ENCODE measurements at places on chromosomes 1 and 21.

DNA sequence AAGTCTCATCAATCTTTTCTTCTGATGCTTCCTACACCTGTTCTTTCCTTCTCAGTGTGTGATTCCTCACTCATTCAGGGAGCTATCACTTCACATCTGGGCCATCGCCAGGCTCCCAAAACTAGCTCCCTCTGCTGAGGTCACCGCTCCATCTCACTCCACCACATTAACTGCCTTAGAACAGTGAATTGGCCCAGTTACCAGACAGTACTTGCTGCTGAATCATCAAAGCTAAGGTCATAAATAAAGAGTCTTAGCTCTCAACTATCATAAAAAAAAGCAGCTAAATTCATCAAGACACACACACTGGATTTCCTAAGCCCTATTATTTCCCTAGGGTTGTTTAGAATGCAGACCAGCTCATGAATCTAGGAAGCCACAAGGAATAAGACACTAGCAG lies 18.8 kb upstream of the SRM start:
- no peak for DNase-seq

DNA sequence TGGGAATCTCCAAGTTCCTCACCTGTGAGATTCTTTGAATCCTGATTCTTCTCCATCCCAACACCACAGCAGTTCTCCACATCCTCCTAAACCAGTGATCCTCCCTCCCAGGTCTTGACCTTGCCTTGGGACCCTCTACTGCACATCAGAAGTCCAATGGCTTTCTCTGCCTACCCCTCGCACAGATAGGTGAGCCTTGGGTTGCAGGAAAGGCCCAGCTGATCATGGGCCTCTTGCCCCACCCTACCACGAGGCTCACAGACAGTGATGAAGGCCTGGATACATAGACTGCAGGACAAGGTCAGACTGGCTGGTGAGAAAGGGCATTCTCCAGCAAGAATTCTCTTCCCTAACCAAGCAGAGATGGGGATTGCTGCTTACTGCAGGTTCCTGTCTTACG lies 825 bp downstream of the FABP3 start:
- DNase-seq: no peak

GRCh38 chr1:90973897-90974798 lies 47.7 kb downstream of the ZNF644 start:
- DNase-seq: no peak

- DNase-seq: no peak
Measured at GRCh38 chr1:205652984-205653383, 21.2 kb upstream of the ELK4 start.

- DNase-seq: no peak
Measured at GRCh38 chr1:54965624-54966340, 14.6 kb upstream of the TMEM61 start.

DNA sequence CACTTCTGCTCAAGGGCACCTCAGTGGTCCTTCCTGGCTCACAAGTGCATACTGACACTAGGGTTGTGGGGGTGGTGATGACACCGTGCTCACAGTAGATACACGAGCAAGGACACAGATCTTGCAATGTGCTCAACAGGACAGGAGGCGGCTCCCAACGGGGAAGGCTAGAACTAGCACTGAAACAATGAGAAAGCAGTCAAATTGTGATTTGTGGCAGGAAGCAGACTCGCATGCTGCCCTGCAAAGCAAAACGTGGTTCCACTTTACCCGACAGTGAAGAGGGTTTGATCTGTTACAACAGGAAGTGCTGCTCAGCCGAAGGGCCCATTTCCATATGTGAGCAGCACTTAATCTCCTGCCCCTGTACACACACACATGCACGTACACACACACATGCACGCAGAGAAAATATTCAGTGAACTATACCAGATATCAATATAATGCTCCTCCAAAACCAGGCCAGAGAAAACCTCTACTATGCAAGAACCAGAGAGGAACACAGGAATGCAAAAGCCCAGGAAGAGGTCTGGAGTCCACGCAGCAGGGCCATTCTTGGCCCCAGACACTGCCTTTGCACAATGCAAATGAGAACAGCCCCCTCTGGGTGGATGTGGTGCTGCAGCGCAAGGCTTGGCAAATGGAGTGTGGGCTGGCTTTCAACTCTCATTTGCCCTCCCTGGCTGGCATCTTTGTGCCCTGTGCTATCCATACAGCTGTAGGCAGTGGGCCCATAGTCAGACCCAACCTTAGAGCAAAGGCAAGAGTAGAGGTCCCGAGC lies 47.1 kb downstream of the KANK4 start:
- DNase-seq: peak; percentile 24

GRCh38 chr21:32340863-32341848 lies 42.5 kb downstream of the MRAP start:
- no peak for DNase-seq

DNA sequence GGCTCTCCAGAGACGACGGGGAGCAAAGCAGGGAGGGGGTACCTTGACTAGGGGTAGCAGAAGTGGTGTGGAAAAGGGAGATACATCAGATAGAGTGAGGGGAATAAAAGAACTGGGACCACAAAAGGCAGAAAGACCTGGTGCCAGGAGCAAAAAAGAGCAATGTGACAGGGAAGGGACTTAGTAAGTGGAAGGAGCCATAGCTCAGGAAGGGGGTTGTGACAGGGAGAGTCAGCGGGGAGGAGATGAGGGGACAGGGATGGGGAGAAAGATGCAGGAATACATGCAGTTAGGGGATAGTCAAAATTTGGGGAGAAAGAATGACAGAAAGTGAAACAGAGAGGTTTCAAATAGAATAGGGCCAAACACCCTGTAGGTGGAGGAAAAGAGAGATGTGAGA lies 20.5 kb downstream of the RHOU start:
- no peak for DNase-seq

DNA sequence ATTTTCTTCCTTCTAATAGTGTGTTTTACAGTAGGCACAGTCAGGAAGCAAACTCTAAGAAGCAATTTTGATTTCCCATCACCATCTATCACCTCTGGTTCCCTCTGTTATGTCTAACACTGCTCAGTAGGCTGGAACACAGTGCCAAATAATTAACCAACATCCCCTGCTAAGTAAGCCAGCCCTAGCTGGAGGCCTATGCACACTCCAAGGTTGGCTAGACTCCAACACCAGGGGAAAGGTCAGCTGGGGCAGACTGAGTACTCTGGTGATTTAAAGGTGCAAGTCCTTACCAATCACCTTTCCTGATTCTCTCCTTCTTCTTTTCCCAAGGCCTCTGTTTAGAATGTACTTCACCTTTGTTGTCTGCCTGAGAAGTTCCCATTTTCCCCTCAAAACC lies 46.5 kb upstream of the BEND5 start:
- DNase-seq: no peak

DNA sequence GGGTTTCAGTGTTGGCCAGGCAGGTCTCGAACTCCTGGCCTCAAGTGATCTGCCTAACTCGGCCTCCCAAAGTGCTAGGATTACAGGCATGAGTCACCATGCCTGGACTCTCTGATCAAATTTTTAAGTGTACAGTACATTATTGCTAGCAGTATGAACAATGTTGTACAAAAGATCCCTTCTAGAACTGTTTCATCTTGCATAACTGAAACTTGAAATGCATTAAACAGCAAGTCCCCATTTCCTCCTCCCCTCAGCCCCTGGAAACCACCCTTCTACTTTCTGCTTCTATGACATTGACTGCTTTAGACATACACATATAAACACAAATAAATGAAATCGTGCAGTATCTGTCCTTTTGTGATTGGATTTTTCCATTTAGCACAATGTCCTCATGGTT lies 463.4 kb downstream of the PTPRC start:
- no peak for DNase-seq

DNA sequence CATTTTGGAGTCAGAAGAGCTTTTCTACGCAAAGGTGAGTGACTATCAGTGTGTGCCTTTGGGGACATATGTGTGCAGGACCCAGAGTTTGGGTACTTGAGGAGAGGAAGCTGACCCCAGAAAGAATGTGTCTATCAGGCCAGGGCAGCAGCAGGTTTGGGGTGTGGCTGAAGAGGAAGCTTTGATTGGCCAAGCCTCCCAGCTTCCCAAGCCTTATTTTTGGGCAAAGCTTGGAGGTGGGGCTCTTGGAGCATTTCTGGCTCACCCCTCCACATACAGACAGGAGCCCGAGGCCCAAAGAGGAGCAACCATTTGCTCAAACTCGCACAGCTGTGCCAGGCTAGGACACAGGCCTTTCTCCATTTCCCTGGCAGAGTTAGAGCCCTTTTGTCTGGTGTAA lies 4.7 kb downstream of the GPR3 start:
- no peak for DNase-seq

- no peak for DNase-seq
Measured at GRCh38 chr1:3905266-3905952, 5.3 kb upstream of the C1orf174 start.
